ENCODE measurements at places on chromosomes 11 and 22. TPM values are rescaled to one million over a fixed set of nuclear protein-coding genes. Genes with fewer than 3 reads are reported as not detected.

Gene BMAL1
- total RNA-seq = 79.8 TPM

Gene C11orf65
- 4.2 TPM for total RNA-seq

Gene CTSW
- 0.77 TPM for total RNA-seq

Gene RCOR2
- 28.1 TPM for total RNA-seq

Gene ART1
- total RNA-seq = not detected

Gene SYNGR1
- 82.6 TPM for total RNA-seq

Gene OR10A5
- not detected for total RNA-seq

Gene GUCY1A2
- total RNA-seq = 55.1 TPM

Gene CECR2
- total RNA-seq = 24.2 TPM

Gene PNPLA5
- 0.16 TPM for total RNA-seq

Gene IGLL1
- total RNA-seq = not detected

Gene OR6A2
- total RNA-seq = 0.55 TPM

Gene ALDH3B2
- total RNA-seq = 0.55 TPM

Gene RFPL3
- total RNA-seq = not detected
